ENCODE measurements at places on chromosomes 2 and 18.

DNA sequence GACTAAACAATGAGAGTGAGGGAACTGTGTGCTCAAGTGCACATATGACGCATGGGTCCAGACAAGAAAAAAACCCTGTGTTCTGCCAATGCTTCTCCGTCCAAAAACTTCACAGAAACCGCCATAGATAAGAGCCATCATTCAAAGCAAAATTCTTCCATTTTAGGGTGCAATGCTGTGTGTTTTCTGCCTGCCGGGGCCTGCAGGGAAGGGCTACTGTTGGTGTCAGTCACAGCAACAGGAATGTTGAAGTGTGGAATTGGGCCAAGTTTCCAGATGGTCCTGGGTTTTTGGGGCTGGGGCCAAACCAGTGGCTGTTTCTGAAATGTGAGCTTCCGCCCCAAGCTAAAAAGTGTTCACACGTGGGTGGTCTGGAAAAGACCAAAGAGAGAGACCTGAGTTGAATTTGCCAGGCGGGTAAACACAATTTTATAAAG lies 677 bp upstream of the MC2R start:
- DNase-seq: no peak

DNA sequence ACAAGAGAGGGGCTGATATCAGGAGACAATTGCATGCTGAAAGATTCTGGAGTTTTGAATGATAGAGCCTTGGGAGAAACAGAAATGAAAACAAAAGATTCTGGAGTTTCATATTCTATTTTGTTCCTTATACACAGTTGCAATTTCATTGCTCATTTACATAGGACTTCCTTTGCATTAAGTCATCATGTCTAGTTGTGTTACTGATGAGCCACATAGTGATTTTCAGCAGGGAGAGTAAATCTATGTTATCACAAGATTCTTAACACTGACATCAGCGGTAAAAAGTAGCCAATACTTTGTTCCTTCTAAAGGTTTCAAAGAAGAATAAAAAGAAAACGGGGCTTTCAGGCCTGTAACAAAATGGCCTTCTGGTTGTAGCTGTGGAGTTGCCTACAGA lies 7.1 kb downstream of the ADAM17 start:
- no peak for DNase-seq

DNA sequence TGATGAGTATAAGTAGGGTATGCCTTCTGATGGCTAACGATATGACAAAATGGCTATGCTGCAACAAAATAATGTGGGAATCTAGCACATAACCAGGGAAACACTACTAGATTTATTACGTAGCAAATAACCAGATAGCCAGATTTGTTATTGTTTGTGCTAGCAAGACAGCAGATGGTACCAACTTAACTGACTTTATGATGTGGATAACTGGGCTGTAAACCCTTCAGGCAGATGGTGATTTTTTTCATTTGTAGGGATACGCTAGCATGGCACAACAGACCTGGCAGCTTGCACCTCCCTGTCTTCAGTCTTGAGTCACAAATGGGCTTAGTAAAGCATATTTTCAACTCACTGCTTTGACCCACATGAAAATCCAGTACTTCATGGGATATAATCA lies 48.7 kb downstream of the PRELID3A start:
- no peak for DNase-seq

DNA sequence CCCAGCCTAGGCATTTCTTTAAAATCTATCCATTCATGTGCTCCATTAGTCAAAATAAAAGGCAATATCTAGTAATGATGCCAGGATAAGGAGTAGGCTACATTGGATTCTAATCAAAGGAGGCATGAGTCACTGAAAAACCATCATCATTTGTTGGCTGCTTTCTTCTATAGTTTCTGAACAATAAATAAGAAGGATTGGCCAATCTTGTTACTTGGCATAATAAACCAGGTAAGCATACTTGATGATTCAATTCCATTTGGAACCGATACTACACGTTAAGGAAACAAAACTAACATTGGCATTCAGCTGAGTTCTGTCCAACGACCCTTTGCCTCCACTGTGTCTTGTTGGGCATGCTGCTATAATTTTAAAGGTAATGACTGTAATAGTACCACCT lies 27.2 kb downstream of the ATP8B1 start:
- DNase-seq: no peak

GRCh38 chr18:79572093-79572780 lies 107.4 kb upstream of the CTDP1 start:
- DNase-seq: no peak

DNA sequence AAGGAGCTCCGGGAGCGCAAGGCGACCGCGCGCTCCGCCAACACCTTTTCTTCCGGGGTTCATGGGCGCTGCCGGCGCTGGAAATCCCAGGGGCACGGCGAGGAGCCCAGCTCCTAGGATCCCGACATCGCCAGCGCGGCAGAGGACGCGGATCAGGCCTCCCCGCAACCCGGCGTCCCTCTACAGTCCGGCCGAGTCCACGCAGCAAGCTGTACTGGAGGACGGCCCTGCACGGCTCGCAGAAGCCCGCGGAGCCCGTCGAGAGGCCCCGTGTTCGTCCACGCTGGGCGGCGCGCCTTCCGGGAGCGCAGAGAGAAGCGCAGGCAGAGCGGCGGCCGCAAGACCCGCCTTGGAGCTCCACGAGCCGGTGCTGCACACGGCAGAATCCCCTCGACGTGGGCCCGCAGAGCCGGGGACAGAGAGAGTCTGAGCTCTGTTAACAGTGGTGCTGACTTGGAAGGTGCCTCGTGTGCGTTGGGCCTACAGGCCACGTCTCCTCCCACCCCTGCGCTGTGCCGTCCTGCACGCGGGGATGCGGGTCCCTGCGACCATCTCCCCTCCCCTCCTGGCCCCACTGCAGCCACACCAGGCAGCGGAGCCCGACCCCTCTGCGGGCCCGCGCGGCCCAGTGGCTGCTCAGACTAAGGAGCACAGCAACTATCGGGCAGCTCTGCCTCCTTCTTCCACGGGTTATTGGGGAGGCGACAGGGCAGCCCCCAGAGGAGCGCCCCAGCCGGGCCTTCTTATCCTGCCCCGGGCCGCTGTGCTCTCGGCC lies 28.1 kb upstream of the PTPN2 start:
- DNase-seq: no peak

DNA sequence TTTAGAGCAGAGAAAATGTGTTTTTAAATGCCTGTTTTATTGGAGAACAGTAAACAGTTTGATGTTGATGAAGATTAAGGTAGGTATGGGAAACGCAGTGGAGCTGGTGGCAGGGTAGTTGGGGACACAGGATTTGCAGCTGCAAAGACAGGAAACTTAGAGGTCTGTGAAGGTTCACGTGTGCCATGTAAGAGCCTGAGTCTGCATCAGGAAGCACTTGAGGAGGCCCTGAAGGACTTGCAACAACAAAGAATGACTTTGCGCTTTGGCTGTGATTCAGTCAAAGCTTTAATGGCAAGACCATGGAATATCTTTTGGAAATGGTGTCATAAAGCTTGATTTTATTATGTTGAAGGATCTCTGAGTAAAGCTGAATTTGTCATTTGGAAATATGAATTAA lies 347.6 kb upstream of the KCNJ3 start:
- no peak for DNase-seq

- DNase-seq: peak; percentile 7
Observed at GRCh38 chr2:187299122-187299906, 148.7 kb downstream of the CALCRL start.

GRCh38 chr2:240404174-240404852 lies 31.1 kb upstream of the GPC1 start:
- DNase-seq: no peak

- no peak for DNase-seq
Observed at GRCh38 chr2:234476766-234477165, 20.1 kb downstream of the ARL4C start.

DNA sequence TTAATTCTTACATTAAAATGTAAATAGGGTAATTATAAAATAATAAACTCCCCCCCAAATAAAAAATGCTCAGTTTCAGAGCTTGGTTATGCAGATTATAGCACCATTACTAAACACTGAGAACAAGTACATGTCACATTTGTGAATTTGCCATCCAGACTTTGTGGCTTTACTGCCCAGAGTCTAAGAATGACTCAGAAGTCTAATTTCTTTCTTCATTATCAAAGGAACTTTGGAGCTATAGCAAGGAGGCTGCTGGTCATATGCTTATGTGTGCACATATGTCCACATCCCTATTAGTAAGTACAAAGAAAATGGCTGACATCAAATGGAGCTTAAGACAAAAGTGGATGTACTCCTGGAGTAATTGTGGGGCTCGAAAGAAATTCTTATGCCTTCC lies 248.5 kb upstream of the SESTD1 start:
- DNase-seq: no peak

DNA sequence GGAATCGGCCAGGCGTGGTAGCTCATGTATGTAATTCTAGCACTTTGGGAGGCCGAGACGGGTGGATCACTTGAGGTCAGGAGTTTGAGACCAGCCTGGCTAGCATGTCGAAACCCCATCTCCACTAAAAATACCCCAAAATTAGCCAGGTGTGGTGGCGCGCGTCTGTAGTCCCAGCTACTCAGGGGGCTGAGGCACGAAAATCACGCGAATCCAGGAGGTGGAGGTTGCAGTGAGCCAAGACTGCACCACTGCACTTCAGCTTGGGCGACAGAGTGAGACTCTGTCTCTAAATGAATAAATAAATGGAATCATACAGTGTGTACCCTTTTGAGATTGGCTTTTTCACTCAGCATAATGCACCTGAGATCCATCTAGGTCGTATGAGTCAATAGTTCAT lies 19.4 kb upstream of the TTC39C start:
- no peak for DNase-seq

- no peak for DNase-seq
Observed at GRCh38 chr2:140929849-140930248, 1201.0 kb downstream of the LRP1B start.
